ENCODE measurements at places on chromosomes 12 and 14.

DNA sequence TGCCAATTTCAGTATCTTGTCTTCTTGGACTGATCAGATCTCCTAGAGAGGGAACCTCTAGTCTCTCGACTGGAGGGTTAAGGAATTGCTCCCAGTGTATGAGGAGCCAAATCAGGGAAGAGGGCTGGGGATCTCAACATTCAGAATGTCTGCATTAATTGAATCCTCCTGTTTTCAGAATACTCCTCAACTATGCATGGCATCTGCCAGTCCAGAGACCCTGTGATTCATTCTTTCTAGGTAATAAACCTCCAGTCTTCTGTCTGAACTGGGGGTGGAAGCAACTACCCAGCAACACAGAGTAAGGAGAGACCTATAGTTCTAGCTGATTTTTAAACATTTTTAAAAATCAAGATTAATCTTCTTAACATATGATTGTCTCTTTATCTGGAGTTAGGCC, 92.7 kb downstream of the AKAP6 start:
- no peak for DNase-seq

DNA sequence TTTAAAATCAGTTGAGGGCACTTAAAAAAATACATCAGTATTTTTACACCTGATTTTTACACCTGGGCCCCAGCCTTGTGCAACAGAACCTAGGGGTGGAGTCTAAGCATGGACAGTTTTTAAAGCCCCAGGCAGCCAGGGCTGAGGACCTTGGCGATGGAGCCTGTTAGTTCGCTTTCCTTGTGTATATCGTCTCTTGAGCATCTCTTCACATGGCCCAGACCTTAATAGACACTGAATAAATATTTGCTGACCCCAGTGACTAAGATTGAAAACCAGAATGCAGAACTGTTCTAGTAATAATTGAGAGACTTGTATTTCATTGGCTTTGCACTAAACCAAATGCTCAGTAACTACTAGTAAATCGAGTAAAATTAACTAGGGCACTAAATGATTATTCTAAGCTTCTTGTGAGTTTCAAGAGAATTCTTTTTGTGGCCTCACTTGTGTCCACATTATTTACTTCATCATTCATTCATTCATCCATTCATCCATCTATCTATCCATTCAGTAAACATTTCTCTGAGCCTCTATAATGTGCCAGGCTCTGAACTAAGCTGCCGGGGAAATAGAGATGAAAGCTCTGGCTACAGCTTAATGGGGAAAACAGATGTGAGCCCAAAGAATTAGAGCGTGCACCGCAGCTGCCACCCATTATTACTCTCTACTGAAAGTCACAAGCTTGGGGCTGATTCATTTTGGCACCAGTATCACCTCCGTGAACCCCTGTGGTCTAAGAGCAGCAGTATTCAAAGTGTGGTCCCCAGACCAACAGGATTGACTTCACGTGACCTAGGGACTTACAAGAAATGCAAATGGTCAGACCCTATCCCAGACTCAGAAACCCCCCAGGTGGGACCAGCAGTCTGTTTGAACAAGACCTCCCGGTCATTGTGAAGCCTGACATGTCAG, 30.7 kb upstream of the BCL7A start:
- no peak for DNase-seq

DNA sequence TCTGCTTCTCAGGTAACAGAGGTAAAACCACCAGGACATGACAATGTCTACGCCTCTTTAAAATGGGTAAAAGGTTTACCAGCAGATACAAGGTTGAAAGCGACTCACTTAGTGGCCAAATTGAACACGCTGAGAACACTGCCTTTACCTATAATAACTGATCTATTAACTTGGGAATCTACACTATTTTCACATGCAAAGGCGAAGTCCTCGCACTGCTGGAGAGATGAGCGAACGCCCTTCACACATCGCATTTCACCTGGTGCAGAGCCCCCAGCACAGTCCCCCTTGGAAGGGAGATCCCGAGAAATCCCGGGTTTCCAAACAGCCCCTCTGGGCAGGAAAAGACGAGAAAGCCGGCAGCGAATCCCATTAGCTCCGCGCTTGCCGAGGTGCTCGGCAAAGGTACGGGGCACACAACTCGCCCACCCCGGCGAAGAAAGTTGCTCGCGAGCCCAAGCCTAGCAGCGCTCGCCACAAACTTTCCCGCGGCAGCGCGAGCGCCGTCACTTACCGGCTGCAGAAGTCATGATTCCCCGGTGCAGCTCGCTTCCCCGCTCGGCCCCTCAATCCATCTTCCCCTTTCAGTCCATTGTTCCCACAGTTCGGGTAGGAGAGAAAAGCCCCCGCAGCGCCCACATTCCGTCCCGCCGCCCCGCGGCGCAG, 423 bp downstream of the FGD6 start:
- no peak for DNase-seq

DNA sequence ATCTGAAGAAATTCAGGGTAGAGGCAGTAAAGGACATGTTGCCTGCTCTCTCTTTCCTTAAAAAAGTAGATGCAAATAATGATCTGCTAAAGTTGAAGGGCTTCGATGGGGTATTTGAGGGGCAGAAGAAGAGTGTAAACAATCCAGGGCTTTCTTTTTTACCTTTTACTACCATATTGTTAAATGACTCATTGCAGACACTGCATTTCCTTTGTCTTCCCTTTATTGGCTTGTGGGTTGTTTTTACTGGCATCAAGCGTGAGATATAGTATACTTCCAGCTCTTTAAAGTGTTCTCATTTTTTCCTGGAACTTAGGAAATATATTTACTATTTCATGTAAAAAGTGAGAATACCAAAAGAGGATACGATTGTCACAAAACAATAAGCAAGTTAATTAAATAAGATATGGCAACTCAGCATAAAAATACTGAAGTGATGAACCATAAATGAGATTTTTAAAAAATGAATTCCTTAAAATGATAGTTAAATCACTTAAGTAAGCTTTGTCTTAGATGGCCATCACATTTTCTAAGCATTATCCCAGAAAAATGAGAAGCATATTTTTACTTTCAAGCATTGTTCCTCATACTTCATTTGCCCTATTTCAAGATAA, 72.3 kb upstream of the KRAS start:
- no peak for DNase-seq

- no peak for DNase-seq
Measured at GRCh38 chr14:102264355-102264754, 40.6 kb downstream of the MOK start.

GRCh38 chr14:101320396-101320795, 240.9 kb upstream of the DIO3 start:
- no peak for DNase-seq
